Cardiac muscle cell (in vitro differentiated cells and primary cell): ENCODE measurements at places on chromosomes 1 and 21. TPM values are rescaled to one million over a fixed set of nuclear protein-coding genes. Genes with fewer than 3 reads are reported as not detected.

GRCh38 chr1:18633422-18634155 lies 2.9 kb downstream of the PAX7 start:
- no peak overlapping the region for H3K27ac ChIP-seq
- H3K27me3 ChIP-seq = peaks cover 100% of the 10 kb centered on the region
- DNase-seq = no peak
- peaks cover 9% of the 10 kb centered on the region for H3K4me1 ChIP-seq
- no peak overlapping the region for H3K4me3 ChIP-seq

Gene OVAAL
- total RNA-seq = 0.21 and 1.1 TPM in 2 replicates

Gene SH2D5
- total RNA-seq = 0.98 and 1.9 TPM in 2 replicates

Gene CLK2
- 57.3 and 65.3 TPM in 2 replicates for total RNA-seq

DNA sequence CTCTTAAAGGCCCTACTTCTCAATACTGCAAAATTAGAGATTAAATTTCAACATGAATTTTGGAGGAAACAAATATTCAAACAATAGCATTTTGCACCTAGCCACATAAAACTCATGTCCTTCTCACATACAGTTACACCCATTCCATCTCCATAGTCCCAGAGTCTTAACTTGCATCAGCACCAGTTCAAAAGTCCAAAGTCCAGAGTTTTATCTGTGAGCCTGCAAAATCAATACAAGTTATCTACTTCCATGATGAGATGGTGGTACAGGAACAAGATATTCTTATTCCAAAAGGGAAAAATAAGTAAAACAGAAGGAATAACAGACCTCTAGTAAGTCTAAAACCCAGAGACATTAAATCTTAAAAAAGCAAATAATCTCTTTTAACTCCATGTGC lies 686.0 kb upstream of the ADGRL4 start:
- peaks cover 11% of the 10 kb centered on the region for H3K4me1 ChIP-seq
- H3K27me3 ChIP-seq = no peaks in the 10 kb centered on the region
- no peak overlapping the region for H3K4me3 ChIP-seq

DNA sequence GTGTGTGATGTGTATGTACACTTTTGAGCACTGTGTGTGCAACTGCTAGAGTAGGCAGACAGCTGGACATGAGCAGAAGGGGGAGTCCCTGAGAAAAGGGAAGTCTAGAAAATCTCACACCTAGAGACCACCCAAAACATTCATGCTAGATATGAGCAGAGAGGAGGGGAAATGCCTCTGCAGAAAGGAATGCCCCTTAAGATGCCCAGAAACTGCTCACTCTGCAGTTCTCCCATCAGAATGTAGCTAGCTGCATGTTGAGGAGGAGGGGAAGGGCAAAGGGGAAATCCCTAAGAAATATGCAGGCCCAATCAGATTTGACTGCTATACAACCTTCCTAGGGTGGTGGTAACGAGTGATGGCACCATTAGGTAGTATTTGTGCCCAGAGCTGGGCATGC lies 31.8 kb upstream of the MAGOH start:
- no peak overlapping the region for H3K4me3 ChIP-seq
- H3K4me1 ChIP-seq = no peaks in the 10 kb centered on the region
- H3K27me3 ChIP-seq = no peaks in the 10 kb centered on the region
- no peak overlapping the region for H3K27ac ChIP-seq

DNA sequence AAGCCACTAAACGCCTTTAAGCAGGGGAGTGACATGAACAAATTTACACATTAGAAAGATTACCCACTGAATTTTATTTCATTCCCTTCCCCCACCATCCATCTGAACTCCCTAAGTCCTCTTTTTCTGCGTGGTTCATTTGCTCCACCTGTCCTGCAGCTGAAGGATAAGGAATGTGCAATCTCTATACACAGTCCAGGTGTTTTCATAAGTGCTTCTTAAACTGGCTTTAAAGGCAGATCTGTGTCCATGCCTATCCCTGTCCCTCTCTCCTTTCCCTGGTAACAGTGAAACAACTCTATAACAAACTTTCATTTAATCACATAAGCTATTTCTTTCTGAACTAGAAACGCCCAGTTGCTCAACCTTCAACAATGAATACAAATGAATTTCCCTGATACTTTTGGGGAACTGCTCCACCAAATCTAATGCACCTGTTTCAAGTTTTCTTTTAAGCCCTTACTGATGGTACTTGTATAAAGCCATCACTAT lies 8.4 kb downstream of the GSTM3 start:
- peaks cover 11% of the 10 kb centered on the region for H3K36me3 ChIP-seq
- no peak overlapping the region for H3K27ac ChIP-seq
- H3K27me3 ChIP-seq = no peaks in the 10 kb centered on the region
- H3K4me3 ChIP-seq = no peak overlapping the region
- no peak for DNase-seq

DNA sequence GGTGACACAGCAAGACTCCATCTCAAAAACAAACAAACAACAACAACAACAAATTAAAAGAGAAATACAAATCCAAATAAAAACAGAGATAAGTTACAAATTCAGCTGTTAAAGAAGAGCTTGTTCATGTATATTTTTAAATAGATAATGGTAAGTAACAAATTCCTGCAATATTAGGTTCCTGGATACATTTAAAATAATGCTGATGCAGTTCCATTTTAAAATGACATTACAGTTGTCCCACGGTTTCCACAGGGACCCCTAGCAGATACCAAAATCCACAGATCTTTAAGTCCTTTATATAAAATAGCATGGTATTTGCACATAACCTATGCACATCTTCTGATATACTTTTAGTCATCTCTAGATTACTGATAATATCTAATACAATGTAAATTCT lies 61.5 kb downstream of the ABL2 start:
- H3K27me3 ChIP-seq = no peaks in the 10 kb centered on the region
- H3K4me1 ChIP-seq = no peaks in the 10 kb centered on the region

Gene HEYL
- total RNA-seq = 0.71 and 0.88 TPM in 2 replicates

- no peak overlapping the region for H3K4me3 ChIP-seq
- H3K27me3 ChIP-seq = no peaks in the 10 kb centered on the region
- H3K36me3 ChIP-seq = no peaks in the 10 kb centered on the region
- no peak overlapping the region for H3K27ac ChIP-seq
- DNase-seq = no peak
Observed at GRCh38 chr21:44010429-44010828, 1.7 kb upstream of the TRAPPC10 start.

DNA sequence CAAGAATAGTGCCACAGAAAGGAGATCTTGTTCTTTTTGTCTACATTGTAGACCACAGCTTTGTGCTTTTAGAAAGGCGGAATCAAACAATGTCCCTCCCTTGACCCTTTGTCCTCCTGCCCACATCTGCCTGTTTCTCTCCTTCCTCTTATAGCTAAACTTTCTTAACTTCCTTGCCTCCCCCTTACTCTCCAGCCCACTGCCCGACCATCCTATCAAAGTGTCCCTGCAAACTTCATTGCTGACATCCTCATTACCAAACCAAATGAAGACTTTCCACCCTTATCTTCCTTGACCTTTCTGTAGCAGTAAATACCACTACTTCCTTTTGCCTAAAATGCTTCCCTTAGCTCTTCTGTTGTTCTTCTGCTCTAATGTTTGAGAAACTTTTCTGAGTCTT lies 5.0 kb downstream of the SELP start:
- H3K27ac ChIP-seq = no peak overlapping the region
- H3K4me3 ChIP-seq = no peak overlapping the region
- no peaks in the 10 kb centered on the region for H3K4me1 ChIP-seq
- H3K27me3 ChIP-seq = no peaks in the 10 kb centered on the region

- H3K4me1 ChIP-seq = peaks cover 5% of the 10 kb centered on the region
- DNase-seq = no peak
- no peaks in the 10 kb centered on the region for H3K36me3 ChIP-seq
- H3K4me3 ChIP-seq = no peak overlapping the region
Observed at GRCh38 chr1:62229932-62230331, 35.3 kb downstream of the L1TD1 start.
